Upper lobe of right lung (tissue), 1 donor: ENCODE measurements at places on chromosomes 1 and 21. TPM values are rescaled to one million over a fixed set of nuclear protein-coding genes. Genes with fewer than 3 reads are reported as not detected.

MSTO1 gene
- 25.4 TPM for total RNA-seq

FOXE3 gene
- not detected for total RNA-seq

S100A9 gene
- total RNA-seq: 418 TPM

GLIS1 gene
- total RNA-seq: 0.14 TPM

GPR89A gene
- total RNA-seq: 17.7 TPM

SLC66A1 gene
- total RNA-seq: 20.9 TPM

SMIM1 gene
- total RNA-seq: 9.3 TPM

GRCh38 chr1:76298399-76298798 is 223.9 kb downstream of the ST6GALNAC3 start:
- DNase-seq: no peak

GRCh38 chr1:224528900-224529299 is 87.2 kb upstream of the CNIH3 start:
- DNase-seq: no peak

DNA sequence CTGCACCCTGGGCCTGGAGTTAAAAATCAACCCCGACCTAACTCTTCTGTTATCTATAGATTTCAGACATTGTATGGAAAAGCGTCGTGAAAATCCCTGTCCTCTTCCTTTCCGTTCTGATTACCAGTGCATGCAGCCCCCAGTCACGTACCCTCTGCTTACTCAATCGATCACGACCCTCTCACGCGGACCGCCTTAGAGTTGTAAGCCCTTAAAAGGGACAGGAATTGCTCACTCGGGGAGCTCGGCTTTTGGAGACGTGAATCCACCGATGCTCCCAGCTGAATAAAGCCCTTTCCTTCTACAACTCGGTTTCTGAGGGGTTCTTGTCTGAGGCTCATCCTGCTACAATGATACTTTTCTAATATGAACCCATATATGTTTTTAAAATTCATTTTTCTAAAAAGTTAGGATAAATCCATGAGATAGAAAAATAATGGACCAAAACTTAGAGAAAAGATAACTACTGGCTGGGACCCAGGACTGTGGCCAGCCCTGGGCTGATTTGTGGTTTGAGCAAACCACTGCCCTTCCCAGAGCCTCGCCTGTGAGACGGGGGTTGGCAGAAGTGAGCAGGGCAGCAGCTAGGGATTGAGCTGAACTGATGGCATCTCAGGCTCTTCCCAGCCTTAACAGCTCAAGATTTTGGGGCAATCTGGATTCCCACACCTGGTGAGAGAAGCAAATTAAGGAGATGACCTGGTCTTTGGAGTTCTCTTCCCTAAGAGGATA is 5.0 kb downstream of the UQCRHL start:
- no peak for DNase-seq

DNA sequence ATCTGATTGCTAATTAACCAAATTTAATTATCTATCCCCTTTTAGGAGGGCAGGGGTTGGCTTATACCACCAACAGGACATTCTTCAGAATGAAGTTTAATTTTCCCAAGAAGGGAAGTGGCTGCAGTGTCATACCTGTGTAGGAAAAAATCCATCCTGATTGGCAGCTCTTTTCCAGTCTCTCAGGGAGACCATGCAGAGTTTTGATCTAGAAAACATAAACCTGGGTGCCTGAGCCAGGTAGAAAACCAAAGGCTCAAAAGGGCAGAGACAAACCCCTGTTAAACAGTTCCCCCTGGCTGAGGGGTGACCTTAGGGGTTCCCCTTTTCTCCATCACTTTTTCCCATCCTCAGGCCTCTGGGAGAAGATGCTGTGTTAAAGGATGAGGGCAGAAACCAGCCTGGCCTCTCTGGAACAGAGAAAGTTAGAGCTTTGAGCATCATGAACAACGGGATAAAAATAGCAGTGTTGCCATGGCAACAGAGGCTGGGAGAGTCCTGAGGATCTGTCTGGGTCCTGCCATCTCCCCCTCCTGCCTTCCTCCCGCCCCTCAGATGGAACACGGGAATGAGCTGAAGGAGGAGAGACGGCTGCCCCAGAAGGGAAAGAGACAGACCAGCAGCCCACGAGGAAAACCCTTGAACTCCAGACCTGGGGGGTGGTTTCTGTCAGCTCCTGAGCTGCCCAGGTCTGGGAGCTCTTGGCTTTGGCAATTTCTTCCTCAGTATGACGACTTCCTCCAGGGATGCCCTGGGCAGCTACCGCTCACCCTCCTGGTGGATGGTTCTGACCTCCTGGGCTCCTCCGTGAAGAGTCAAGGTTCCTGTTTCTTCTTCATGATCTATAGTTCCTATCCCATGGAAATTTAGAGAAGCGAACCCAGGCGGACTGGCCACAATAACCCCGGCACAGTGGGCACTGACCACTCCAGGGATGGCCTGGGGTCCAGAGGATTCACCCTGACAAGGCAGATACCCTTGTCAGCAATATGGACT is 14.0 kb upstream of the LEMD1 start:
- DNase-seq: no peak

DNA sequence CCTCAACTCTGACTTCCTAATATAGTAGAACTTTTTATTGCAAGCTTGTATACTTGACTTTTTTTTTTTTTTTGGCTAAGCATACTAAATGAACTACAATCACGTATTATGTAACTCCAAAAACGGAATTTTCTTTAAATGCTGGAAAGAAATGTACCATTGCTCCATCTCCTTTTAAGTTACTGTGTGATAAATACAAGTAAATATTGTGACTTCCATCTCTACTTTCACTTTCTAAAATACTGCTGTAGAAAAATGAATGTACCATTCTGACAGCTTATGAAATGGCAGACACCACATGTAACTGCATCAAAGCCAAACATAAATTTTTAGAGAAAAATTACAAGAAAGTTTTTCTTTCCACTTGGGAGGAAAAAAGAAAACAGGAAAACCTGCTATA is 54.7 kb downstream of the ASH1L start:
- no peak for DNase-seq

GRCh38 chr1:6690186-6690585 is 11.4 kb downstream of the DNAJC11 start:
- DNase-seq: no peak

DNA sequence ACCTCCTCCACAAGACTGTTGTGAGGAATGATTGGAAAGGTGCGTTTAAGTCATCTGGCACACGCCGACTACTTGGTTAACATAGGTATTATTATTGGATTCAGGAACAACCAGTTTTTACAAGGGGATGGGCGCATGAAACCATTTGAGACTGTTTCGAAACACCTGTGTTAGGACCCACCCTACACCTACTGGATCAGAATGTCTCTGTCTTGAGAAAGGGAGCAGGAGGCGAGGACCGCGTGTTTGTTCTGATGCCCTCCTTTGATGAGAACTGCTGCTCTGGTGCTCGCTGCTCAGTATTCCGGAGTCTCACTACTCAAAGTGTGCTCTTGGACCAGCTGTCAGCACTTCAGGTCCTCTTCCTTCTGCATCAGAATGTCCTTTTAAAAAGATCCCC is 7.3 kb downstream of the H6PD start:
- DNase-seq: peak; percentile 57

GRCh38 chr1:225878282-225878681 is 3.9 kb downstream of the TMEM63A start:
- no peak for DNase-seq

GRCh38 chr1:32770741-32771548 is 46.2 kb downstream of the YARS1 start:
- peak; percentile 56 for DNase-seq

- DNase-seq: no peak
These were observed 16.2 kb downstream of the RIIAD1 start for GRCh38 chr1:151737479-151737878.

DNA sequence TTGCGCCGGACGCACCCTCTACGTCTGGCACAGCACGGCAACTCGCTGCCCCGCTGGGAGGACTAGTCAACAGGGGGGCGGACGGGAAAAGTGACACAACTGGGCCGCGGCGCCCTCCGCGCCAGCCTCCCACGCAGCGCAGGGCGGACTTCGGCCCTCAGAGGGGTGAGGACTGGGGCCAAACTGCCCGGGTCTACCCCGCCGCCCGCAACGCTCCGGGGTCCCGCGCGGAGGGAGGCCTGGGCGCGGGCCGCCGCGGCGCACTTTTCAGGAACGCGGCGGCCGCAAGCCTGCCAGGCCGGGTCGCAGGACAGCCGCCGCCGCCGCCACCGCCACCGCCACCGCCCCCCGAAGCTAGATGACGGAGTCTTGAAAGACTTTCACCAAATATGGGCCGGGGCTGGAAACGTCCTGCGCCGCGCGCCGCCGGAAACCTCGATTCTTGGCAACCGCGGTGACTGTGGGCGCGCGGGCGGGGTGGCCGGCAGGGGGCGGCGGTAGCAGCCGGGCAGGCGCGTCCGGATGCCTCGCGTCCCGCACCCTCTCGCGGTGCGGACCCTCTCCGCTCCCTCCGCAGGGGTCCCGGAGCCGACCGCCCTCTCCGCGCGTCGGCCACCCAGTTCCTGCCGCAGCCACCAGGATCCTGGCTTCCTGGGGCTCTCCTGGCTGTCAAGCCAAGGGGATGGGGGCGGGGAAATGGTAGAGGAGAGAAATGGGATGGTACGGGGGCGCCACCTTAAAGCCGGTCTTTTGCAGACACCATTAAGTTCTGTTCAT is 3.7 kb upstream of the CCN1 start:
- peak; percentile 92 for DNase-seq

DNA sequence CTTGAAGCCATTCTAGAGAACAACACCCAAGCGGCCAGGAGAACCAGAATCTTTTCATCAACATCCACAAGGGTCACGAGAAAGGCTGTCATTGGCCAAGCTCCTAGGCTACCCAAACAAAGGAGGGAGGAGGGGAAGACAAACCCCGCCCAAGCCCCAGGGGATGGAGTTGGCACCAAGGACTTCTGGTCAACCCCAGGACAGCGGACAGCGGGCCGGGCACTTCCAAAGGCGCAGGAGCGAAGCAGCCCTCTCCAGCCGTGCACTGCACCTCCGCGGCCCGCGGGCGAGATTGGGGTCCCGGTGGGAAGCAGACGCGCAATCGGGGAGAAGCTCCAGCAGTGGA is at the start of gene CLIC6:
CLIC6 (plus strand) TSS at position 192 of the 346 bp plus-strand sequence. CDS start 395 bp downstream, outside the sequence.
- peak; percentile 76 for DNase-seq

GRCh38 chr1:43451157-43451591 is 2.6 kb downstream of the HYI start:
- no peak for DNase-seq

GRCh38 chr1:48715921-48716320 is 60.8 kb downstream of the BEND5 start:
- DNase-seq: no peak

DNA sequence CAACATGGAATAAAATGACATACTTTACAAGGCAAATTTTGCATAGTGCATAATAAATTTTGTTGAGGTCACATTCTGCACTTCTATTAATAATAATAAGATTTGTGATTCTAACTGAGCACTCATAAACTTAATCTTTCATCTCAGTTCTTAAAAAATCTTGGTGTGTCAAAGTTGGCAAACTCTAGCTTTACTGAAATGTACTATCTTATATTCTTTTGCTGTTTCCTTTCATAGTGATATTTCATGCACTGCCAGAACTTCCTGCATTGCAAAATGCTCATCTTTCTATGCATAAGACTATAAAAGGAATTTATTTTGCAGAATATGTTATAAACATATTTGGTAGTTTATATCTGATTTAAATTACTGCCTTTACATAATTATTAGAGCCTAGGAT is 797.6 kb downstream of the ADGRL2 start:
- DNase-seq: no peak

GRCh38 chr21:17590430-17590829 is 22.3 kb downstream of the BTG3 start:
- no peak for DNase-seq

GRCh38 chr1:243244432-243244841 is 10.6 kb downstream of the CEP170 start:
- DNase-seq: no peak

DNA sequence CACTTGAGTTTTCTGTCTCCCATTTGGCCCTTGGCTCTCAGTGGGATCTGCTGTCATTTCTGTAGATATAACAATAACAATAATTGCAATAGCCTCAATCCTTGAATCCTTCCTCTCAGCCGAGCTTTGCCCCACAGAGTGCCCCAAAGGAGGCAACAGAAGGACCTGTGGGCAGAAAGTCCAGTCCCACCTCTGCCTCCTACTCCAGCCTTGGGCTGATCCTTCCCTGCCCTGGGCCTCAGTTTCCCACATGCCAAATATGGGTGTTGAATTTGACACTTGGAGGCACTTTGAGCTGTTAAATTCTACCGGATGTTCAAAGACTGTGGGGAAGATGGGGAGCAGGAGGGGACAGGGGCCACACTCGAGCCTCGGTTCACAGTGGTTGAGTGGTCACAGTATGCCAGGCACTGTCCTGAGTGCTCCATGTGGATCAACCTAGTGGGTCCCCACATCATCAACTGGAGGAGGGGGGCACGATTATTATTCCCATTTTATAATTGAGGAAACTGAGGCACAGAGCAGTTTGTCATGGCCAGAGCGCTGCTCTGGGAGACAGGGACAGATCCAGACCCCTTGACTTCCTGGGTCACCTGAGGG is 307.1 kb downstream of the MATN1 start:
- DNase-seq: no peak

DNA sequence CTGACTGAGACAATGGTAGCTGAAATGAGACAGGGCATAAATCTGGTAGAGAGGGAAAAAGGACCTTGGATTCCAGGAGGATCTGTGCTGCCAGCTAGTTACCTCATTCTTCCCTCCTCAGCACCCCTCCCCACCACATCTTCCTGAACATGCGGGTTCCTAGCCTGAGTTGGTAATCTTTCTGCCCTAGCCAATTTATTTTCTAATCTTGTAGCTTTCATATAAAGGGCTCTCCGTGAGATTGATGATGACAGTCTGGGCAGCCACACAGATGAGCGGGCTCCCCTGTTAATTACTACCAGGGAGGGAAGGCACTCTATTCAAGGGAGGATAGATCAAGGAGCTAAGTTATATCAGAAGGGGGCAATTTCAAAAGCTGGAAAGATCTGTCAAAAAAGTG is 20.2 kb downstream of the ARHGEF11 start:
- DNase-seq: no peak

- no peak for DNase-seq
These were observed 195.0 kb downstream of the GIPC2 start for GRCh38 chr1:78240755-78241154.

GRCh38 chr1:53500204-53501064 is 41.2 kb downstream of the DMRTB1 start:
- no peak for DNase-seq

- DNase-seq: no peak
These were observed 13.2 kb upstream of the A3GALT2 start for GRCh38 chr1:33334081-33334552.

GRCh38 chr1:27071049-27071416 is 58.4 kb upstream of the TENT5B start:
- DNase-seq: no peak

GRCh38 chr1:67710417-67710816 is 25.4 kb downstream of the GADD45A start:
- DNase-seq: no peak
